H54 (cell line): ENCODE measurements at places on chromosomes 13 and 19.

DNA sequence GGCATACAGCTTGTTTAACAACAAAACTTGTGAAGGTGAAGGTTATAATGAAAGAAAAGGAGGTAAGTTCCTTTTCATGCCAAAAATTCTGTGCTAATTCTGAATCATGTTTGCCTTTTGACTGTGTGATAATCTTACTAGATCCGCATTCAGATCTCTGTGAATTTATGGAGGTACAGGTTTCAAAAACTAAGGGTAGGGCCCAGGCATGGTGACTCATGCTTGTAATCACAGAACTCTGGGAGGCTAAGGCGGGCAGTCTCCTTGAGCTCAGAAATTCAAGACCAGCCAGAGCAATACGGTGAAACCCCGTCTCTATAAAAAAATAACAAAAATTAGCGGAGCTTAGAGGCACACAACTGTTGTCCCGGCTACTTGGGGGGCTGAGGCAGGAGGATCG, 45.9 kb downstream of the PCDH9 start:
- DNase-seq: no peak

GRCh38 chr19:40398417-40399131, 8.6 kb upstream of the HIPK4 start:
- DNase-seq: no peak

- DNase-seq: peak; percentile 90
Observed at GRCh38 chr19:31351056-31351854, 2.0 kb upstream of the TSHZ3 start.

GRCh38 chr19:46481947-46482346, 10.6 kb upstream of the PNMA8A start:
- no peak for DNase-seq

- DNase-seq: no peak
Observed at GRCh38 chr13:38514575-38514974, 164.9 kb downstream of the UFM1 start.

DNA sequence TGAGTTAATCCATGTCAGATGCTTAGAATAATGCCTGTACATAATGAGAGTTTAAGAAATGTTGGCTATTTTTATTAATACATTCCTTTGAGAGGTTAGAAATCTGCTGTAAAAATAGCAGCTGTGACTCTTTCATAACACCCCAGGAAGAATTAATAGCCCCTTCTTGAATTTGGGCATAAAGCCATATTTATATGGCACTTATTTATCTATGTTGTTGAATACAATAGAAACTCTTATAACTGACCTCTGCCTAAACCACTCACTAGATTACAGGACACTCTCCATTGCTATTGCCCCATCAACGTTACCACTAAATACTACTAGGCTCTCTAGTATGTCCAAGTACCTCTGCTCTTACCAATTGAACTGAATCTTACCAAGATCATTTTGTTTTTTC, 16.3 kb downstream of the NEK5 start:
- no peak for DNase-seq

DNA sequence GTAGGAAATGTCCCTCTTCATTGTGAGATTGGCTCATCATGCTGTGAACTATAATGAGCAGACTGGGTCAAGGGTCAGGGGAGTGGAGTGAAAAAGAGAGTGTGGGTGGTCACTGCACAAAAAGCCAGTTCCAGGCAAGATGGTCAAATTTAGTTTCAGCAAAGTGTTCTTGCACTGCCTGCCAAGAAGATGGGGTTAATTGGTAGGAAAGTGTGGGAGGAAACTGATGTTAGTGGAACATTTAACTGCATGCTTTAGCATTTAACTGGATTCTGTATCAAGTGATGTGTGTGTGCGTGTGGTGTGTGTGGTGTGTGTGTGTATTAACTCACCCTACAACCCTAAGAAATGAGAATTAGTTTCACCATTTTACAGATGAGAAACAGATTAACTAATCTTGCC, 131.6 kb downstream of the COG6 start:
- DNase-seq: no peak
